Stimulated activated CD4-positive, alpha-beta T cell treated with anti-CD3 and anti-CD28 coated beads, Interleukin-2, amount 100 ng/mL, for 24 hours (primary cell): ENCODE measurements at places on chromosomes 2 and 18.

GRCh38 chr2:56266761-56267414 lies 83.1 kb downstream of the CCDC85A start:
- no peak for DNase-seq

- DNase-seq: no peak
These were observed 146.8 kb downstream of the RBM43 start for GRCh38 chr2:151114874-151115273.

- no peak for DNase-seq
These were observed 1060.0 kb upstream of the DDX18 start for GRCh38 chr2:116754381-116755101.

- DNase-seq: no peak
These were observed 216.0 kb downstream of the DSEL start for GRCh38 chr18:67300498-67300897.

DNA sequence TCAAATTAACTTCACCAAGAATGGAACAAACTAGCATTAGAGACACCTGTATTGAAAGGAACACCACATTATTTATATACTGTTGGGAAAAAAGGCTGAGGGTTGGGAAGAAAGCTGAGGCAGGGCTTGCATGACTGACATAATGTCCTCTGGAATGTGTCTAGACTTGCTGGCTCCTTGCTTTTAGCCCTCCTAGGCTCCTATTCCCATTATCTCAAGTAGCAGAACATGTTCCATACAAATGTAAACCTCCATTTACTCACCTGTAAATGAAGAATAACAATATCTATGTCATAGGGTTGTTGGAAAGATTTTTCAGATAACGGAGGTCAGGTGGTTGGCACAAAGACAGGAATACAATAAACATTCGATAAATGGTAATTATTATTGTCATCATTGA lies 976 bp upstream of the ACADL start:
- no peak for DNase-seq

DNA sequence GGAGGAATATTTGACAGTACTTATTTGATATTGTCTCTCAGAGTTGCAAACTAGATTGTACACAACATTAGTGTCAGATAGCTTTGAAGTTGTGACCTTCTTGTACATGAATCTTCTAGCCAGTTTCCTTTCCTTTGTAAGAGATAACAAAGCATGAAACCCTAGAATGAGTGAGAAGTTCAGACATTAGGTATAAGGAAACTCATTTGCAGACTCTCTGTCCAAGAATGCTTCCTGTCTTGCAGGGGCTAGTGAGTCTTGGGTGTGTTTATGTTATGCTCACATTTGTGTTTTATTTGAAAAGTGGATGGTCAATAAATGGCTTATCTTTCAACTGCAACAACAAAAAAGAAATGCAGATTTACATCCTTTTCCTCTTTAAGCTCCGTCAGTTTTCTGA lies 1.4 kb downstream of the BOD1L2 start:
- no peak for DNase-seq

GRCh38 chr2:142153601-142154000 lies 22.8 kb upstream of the LRP1B start:
- no peak for DNase-seq

DNA sequence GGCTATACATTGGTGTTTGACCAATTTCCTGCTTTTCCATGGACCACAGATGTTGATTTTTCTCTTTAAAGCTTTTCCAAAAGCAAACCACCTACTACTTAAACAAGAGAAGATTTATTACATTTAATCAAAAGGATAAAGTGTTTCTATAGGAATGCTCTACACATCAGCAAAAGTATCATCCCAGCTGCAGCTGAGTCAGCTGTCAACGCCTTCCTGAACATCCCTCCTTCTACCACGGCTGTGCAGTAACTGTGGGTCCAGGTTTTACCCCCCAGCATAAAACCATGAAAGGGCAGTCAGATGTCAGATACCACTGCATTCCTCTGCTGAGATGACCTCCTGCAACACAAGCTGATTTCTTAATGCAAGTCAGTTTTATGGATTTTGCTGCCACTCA lies 524.5 kb upstream of the MEX3C start:
- DNase-seq: no peak

- no peak for DNase-seq
These were observed 401.1 kb upstream of the LRATD1 start for GRCh38 chr2:14231391-14231898.

DNA sequence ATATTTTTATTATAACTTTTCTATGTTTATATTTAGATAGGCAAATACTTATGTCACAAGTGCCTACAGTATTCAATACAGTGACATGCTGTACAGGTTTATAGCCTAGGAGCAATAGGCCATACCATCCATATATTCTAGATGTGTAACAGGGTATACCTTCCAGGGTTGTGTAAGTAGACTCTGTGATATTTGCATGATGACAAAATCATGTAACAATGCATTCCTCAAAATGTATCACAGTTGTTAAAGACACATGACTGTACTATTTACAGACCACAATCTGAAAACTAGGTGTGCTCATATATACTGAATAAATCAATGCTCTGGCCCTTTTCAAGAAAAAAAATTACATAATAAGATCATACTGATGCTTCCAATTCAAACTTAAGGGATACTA lies 433.2 kb upstream of the RGPD4 start:
- DNase-seq: no peak
